ENCODE measurements at places on chromosomes 6 and 20.
A peak's percentile ranks its signal among the peaks of the same experiment; 100 is the strongest.

DNA sequence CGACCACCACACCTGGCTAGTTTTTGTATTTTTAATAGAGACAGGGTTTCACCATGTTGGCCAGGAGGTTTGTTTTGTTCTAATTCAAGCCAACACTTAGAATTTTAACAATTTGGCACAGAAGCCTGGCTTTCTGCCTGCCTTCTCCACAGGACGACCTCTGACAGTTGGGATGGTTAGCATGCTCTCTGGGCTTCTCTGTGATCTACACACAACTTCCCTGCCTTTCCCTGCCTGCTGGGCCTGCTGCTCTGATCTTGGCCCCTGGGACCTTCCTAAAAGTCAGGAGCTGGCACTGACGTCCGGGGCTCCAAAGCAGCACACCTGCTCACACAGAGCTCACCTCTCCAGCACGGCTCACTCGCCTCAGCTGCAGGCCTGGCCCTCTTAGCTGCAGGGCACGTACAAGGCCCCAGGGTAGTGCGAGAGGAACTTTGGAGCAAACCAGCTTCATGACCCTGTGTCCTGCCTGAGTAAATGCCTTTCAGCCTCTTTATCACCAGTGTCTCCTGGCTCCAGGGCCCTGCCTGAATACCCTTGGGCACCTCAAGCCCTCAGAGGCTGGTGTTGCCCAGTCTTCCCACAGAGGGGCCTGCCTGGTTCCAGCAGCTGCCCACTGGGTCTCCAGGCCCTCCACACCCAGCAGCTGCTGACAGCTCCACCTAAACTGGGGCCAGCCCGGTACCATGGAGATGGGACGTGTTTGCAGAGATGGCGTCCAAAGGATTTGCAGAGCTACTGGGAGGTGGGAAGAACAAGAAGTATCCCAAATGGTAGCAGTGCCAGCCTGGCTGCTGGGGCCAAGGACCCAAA is 96.0 kb downstream of the PSMB1 start:
- no peak for DNase-seq

DNA sequence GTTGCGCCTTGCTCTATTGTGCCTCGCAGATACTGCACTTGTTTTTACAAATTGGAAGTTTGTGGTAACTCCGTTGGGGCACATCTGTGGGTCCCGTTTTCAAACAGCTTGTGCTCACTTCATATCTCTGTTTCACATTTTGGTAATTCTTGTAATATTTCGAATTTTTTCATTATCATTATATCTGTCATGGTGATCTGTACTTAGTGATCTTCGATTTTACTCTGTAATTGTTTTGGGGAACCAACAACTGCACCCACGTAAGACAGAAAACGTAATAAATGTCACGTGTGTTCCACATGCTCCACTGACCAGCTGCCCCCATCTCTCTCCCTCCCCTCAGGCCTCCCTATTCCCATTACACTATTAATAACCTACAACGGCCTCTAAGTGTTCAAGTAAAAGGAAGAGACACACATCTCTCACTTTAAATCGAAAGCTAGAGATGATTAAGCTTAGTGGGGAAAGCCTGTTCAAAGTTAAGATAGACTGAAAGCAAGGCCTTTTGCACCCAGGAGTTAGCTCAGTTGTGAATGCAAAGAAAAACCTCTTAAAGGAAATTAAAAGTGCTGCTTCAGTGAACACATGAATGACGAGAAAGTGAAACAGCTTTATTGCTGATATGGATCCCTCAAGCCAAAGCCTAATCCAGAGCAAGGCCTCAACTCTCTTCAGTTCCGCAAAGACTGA is 26.9 kb downstream of the TTLL2 start:
- no peak for DNase-seq

GRCh38 chr6:98352348-98352747 is 482.0 kb upstream of the POU3F2 start:
- no peak for DNase-seq

DNA sequence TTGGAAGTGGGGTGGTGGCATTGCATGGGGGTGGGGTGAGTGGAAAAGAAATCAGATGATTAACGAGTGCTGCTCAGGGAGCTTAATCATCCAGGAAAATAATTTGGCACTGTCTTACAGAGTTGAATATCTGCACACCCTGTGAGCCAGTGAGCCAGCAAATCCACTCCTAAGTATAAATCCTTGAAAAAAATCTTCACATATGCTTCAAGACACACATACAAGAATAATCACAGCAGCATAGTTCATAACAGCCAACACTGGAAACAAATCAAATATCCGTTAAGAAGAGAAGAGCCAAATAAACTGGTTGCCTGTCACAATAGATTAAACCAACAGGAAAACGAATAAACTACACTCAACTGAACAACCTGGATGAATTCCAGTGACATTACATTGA is 62.8 kb downstream of the SAMD3 start:
- DNase-seq, result no peak

- DNase-seq, result no peak
Observed at GRCh38 chr6:50831186-50831585, 12.5 kb downstream of the TFAP2B start.

DNA sequence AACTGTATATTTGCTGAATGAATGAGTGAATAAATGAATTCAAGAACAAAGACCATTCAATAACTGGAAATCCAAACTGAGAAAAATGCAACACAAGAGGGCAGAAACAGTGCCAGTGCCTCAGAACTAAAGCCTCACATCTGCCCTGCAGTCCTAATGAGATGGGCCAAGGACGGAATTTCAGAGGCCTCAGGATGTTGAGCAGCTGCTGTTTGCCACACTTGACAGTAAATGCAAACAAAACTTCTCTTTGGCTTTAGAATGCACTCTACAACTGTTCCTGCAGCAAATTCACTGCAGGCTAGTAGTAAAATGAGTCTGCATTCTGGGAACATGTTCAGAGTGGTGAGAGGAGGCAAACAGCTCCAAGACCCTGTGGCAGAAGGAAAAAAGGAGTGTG is 177.6 kb upstream of the LRFN2 start:
- no peak for DNase-seq

DNA sequence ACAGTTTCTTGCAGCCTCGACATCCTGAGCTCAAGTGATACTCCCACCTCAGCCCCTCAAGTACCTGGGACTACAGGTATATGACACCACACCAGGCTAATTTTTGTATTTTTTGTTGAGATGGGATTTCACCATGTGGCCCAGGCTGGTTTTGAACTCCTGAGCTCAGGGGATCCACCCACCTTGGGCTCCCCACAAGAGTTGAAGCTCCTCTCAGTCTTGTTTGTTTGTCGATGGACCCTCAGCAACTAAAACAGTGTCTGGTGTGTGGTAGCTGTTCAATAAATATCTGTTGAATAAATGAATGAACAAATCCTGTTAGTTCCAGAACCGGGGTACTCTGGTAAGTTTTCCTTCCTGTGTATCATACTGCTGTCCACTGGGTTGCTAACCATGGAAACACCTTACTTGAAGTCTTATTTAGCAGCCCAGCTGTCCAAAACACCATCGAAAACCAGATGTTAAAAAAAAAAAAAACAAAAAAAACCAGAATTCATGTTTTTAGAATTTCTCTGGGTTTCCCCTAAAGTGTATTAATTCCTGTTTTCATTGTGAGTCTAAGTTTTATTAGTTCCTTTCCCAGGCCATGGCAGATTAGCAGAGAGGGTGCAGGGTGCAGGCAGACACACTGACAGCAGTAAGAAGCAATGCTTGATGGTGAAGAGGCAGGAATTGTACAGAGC is 7.8 kb upstream of the EZR start:
- no peak for DNase-seq

DNA sequence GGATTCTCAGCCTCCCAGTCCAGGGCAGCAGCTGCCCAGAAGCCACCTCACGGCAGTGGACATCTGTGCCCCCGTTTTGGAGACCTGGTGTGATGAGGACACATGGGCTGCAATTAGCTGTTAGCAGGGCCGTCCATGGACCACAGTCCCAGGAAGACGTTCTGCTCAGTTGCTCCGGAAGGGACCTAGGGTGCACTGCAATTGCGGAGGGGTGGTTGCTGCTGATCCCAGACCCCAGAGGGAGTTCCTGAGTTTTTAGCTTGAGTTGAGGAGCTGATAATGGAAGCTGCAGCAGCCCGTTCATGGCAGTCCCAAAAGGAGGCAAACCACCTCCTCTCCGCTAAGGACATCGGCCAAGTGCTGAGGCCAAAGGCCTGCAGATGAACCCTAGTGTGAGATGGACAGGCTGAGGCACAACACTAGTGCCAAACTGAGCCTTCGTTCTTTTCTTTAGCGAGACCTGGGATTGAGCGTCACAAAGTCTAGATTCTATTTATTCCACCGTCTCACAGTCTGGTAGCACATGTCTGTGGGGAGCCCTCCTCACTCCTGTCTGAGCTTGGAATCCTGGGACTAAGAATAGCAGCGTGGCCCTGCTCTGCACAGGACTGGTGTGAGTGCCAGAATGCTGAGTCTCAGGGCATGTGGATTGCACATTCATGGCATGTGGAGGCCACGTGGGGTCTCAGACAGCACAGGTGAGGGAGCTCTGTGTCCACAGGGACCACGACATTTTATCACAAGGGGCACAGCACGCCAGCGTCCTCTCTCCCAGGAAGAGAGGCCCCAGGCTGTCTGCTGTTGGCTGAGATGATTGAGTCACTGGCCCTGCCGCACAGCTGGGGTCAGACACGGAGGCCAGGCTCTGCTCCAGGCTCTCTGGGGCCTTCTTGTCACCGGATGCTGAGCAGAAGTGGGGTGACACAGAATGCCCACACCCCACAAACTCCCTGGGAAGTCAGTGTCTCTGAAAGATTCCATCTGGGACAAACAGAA is 113.4 kb downstream of the PSMB1 start:
- DNase-seq, result no peak

DNA sequence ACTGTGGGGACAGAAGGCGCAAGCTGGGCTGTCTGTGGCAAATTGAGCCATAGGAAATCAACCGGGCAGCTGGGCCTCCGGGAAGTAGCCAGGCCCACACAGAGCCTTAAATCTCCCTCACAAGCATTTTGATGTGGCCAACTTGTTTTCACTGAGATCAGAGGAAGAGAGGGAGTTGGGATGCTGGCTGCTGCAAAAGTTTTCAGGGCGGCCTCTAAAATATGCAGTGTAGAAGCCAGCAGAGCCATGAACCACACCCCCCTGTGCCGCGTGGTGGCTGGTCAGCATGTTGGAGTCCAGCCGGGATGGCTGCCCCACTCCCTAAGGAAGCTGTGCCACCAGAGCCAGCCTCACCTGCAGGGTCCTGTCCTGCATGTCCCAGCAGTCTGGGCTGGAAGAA is 167.4 kb downstream of the CDC5L start:
- no peak for DNase-seq

GRCh38 chr6:22476811-22477390 is 92.5 kb upstream of the HDGFL1 start:
- no peak for DNase-seq

DNA sequence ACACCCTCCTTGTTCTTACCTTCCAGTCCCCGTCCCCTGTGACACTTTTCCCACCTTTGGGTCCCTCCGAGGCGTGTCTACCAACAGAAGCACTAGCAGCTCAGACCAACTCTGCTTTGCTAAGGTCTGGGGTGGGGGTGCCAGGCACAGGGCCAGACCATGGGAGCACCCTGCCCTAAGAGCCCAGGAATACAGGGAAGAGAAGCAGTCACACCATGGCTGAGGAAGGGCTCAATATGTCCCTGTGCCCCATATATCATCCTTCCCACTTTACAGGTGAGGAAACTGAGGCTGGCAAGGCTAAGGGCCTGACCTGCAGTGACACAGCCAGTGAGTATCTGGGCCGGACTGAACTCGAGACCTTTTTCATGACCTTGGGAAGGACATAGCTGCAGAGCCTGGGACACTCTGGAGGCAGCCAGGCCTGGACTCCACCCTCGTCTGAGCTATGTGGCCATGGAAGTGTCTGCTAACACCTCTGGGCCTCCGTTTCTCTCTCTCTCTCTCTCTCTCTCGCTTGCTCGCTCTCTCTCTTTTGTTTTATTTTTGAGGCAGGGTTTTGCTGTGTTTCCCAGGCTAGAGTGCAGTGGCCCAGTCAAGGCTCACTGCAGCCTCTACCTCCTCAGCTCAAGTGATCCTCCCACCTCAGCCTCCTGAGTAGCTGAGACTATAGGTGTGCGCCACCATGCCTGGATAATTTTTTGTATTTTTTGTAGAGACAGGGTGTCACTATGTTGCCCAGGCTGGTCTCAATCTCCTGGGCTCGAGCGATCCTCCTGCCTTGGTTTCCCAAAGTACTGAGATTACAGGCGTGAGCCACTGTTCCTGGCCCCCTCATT is 156.7 kb downstream of the GRM4 start:
- DNase-seq, result no peak

- no peak for DNase-seq
Observed at GRCh38 chr20:44196271-44196670, 9.3 kb upstream of the JPH2 start.

DNA sequence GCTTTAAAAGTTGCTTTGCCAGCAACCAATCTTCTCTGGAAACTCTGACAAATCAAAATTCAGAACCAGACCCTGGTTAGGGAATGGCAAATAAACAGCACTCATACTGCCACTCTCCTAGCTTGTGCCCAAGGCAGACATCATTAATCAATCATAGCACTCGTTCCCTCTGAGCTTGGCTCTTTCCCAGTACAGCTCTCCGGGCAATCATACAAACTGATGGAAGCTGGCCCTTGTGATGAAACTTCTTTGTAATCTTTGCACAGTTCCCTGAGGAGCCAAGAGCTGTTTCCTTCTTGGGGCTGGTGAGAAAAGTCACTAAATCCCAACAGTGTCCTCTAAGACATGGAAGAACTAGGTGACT is 34.7 kb downstream of the KIAA1755 start:
- no peak for DNase-seq

- DNase-seq, result peak; percentile 77
Observed at GRCh38 chr6:27161946-27162603, 85.4 kb upstream of the PRSS16 start.

GRCh38 chr6:84253380-84253779 is 25.9 kb upstream of the CEP162 start:
- no peak for DNase-seq

DNA sequence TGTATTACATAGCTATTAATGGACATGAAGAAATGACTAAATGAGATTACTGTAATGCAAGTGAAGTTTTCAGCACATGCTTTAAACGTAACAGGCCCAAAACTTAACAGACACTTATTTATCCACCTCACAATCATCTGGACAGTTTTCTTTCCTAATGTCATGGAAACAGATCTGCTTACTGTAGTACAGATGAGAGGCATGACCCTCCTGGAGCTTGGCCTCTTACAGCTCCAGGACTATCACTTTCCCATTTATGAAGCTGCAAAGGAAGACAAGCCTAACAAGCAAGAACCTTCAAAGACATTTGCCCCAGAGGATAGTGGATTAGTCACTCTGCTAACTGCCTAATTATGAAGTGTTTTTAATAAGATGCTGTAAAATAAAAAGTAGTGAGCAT is 419.3 kb downstream of the PHF3 start:
- no peak for DNase-seq

GRCh38 chr6:101826269-101826668 is 432.8 kb downstream of the GRIK2 start:
- no peak for DNase-seq

GRCh38 chr20:52439375-52439774 is 247.8 kb upstream of the ZFP64 start:
- no peak for DNase-seq

DNA sequence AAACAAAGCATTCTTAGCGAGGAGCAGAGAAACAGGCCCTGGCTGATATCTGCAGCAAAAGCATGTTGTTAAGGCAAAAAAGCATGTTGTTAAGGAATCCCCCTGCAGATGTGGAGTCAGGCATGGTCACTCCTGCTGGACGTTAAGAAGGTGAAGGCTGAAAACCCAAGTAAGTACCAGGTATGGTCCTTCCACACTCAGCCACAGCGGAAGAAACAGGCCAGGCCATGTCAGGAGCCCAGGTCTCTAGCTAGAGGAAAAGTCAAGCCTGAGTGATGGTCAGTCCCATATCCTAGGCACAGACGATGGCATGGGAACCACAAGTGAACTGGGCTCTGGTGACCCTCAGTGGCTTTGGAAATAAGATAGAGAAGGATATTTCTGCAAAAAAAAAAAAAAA is 32.5 kb upstream of the MAS1L start:
- DNase-seq, result no peak
